ENCODE measurements at places on chromosomes 1 and 21.

GRCh38 chr1:182890927-182891610 is 51.9 kb downstream of the DHX9 start:
- DNase-seq: no peak

GRCh38 chr1:99672530-99673213 is 26.8 kb downstream of the PALMD start:
- DNase-seq: peak; percentile 96

GRCh38 chr1:180251526-180252305 is 21.7 kb downstream of the LHX4 start:
- DNase-seq: no peak

GRCh38 chr1:205588636-205589035 is 43.2 kb downstream of the ELK4 start:
- DNase-seq: no peak

GRCh38 chr1:234727018-234727940 is 117.3 kb upstream of the IRF2BP2 start:
- DNase-seq: no peak

DNA sequence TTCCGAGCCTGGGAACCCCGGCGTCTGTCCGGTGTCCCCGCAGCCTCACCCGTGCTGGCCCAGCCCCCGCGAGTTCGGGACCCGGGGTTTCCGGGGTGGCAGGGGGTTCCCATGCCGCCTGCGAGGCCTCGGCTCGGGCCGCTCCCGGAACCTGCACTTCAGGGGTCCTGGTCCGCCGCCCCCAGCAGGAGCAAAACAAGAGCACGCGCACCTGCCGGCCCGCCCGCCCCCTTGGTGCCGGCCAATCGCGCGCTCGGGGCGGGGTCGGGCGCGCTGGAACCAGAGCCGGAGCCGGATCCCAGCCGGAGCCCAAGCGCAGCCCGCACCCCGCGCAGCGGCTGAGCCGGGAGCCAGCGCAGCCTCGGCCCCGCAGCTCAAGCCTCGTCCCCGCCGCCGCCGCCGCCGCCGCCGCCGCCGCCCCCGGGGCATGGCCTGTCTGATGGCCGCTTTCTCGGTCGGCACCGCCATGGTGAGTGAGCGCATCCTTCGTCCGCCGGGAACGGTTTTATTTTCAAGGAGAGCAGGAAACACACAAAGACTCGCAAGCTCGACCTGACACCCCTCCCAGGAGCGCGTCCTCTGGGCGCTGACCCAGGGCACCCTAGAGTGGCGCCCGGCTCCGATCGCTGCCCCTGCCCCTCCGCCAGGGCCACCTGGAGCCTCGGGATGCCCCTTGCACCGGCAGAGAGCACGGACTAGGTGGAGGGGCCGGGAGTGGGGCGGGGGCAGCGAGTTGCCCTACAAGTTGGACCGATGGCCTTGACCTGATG is at the start of gene ABCG1:
ABCG1 (plus strand) TSS at position 305 of the 770 bp plus-strand sequence; CDS start at position 428, 123 bp downstream.
- DNase-seq: no peak

GRCh38 chr1:97797403-97798183 is 123.2 kb downstream of the DPYD start:
- peak; percentile 15 for DNase-seq
